Aorta (tissue), 5 donors: ENCODE measurements at places on chromosomes 7 and 10. TPM values are rescaled to one million over a fixed set of nuclear protein-coding genes. Genes with fewer than 3 reads are reported as not detected.

Gene KRIT1
- polyA plus RNA-seq: 20.4 TPM

Gene KLF14
- not detected for polyA plus RNA-seq

Gene PAPOLB
- polyA plus RNA-seq: 0.25 TPM

Gene IL6
- 8.9 TPM for polyA plus RNA-seq

Gene ERVW-1
- polyA plus RNA-seq: not detected

Gene PNLIPRP2
- polyA plus RNA-seq: 0.77 TPM

Gene PODXL
- polyA plus RNA-seq: 1.9 TPM

Gene SCART1
- polyA plus RNA-seq: 2.4 TPM

Gene FFAR4
- 0.63 TPM for polyA plus RNA-seq

Gene HYAL4
- not detected for polyA plus RNA-seq

Gene EN2
- polyA plus RNA-seq: not detected

Gene ADARB2
- 0.79 TPM for polyA plus RNA-seq

Gene TRPV5
- polyA plus RNA-seq: not detected

Gene FBXO24
- 1.2 TPM for polyA plus RNA-seq

Gene SPDYE6
- not detected for polyA plus RNA-seq

Gene GPER1
- 2.8 TPM for polyA plus RNA-seq

Gene SSC4D
- 0.13 TPM for polyA plus RNA-seq
